ENCODE measurements at places on chromosomes 2 and 18. TPM values are rescaled to one million over a fixed set of nuclear protein-coding genes. Genes with fewer than 3 reads are reported as not detected.
A peak's percentile ranks its signal among the peaks of the same experiment; 100 is the strongest.

DNA sequence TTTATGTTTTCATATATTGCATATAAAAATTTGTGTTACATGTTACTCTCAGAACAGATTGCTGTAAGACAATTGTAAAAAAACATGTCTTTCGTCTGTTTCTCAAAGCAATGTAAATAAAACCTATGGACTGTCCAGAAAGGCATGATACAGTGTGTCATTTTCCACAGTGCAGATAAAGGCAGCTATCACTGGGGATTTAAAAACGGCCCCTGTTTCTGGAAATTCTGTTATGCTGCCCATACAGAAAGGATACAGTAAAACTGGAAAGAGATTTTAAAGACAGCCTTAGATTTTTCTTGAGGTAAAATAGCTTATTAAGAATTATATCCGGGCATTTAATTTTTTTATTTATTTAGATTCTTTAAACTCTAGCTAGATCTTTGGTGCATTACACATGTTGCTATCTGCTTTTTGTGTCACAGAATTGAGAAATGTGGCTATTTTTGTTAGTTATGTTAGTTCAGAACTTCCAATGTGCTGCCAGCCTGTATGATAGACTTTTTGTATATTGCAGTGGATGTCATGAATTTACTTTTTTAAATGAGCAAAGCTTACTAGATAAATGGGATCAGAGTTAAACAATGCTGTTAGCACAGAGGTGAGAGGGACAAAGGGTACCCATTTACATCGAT is 859 bp upstream of the INO80D start:
- peaks cover 23% of the 10 kb centered on the region for H3K4me1 ChIP-seq
- H3K27me3 ChIP-seq = no peaks in the 10 kb centered on the region
- peak overlapping the region; percentile 99 for H3K27ac ChIP-seq
- peaks cover 6% of the 10 kb centered on the region for H3K36me3 ChIP-seq

- no peak for DNase-seq
- no peak overlapping the region for H3K27ac ChIP-seq
- no peaks in the 10 kb centered on the region for H3K27me3 ChIP-seq
- no peak overlapping the region for H3K4me3 ChIP-seq
- no peaks in the 10 kb centered on the region for H3K36me3 ChIP-seq
Observed at GRCh38 chr2:100785626-100786296, 34.2 kb upstream of the NPAS2 start.

DNA sequence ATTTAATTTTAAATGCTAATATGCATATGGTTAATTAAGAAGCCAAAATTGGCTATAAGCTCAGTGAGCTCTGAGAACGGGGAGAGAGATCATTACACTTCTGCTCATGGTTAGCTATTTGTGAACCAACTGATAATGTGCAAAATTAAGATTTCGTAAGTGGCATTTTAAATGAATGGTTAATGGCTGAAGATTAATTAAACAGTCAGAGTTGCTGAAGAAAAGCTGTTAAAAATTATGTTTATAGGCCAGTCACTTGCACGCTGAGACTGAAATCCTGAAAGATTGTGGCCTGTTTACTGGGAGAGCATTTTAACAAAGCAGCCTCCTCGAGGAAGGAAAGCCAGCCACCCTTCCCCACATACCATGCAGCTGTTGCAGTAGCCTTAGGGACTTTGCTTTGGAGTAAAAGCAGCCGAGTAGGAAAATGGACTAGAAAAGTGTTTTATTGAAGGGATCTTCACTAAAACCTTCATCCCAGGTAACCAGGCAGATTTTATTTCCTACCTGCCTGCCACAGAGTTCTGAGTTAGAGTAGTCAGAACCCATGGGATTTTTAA is 218.8 kb upstream of the NRP2 start:
- peaks cover 6% of the 10 kb centered on the region for H3K4me1 ChIP-seq
- H3K4me3 ChIP-seq = no peak overlapping the region
- DNase-seq = no peak

- DNase-seq = peak; percentile 84
- no peaks in the 10 kb centered on the region for H3K36me3 ChIP-seq
- H3K27ac ChIP-seq = no peak overlapping the region
- H3K27me3 ChIP-seq = no peaks in the 10 kb centered on the region
- H3K4me1 ChIP-seq = peaks cover 9% of the 10 kb centered on the region
Observed at GRCh38 chr2:97699765-97700444, 13.5 kb upstream of the ZAP70 start.

The AGXT gene
- not detected for total RNA-seq

The AP1S3 gene
- 8.8 TPM for total RNA-seq

Measured in activated CD4-positive, alpha-beta T cell treated with anti-CD3 and anti-CD28 coated beads for 36 hours (primary cell).